ENCODE measurements at places on chromosomes 6 and 20.
A peak's percentile ranks its signal among the peaks of the same experiment; 100 is the strongest.

- peak; percentile 92 for DNase-seq
Measured at GRCh38 chr6:134925800-134926199, 24.1 kb downstream of the ALDH8A1 start.

DNA sequence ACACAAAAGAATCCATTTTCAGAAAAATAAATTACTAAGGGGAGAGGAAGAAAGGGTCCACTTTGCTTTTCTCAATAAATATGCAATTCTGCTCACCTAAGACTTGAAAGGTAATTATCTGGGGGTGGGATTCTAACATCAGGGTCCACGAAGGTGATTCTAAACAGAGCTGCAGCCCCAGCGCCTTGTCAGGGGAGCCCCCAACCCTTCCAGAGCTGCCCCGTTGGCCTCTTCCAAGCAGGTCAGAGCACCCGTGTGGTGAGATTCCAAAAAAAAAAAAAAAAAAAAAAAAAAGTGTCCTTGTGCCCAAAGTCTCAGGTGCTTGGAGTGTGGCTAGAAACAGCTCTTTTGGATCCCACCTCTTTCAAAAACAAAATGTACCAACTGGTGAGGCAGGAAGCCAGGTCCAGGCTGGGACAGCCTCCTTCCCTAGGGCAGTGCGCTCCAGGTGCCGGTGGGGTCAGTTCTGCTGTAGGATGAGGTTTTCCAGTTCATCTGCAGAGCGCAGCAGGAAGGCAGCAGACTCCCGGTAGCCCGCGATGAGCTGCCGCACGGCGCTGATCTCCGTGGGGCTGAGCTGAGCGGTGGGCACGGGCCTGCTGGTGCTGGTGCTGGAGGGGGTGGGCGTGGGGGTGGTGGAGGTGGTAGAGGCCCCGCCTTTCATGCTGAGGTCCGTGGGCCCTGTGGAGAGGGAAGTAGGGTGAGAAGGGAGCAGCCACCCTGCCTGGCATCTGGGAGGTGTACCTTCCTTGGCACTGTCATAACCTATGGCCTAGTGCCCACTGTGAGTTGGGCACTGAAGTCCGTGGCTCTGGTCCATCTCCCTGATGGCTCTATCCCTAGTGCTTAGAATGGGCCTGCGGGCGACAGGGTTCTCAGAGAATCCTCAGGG is 89.3 kb downstream of the ASXL1 start:
- DNase-seq = no peak

- no peak for DNase-seq
Measured at GRCh38 chr6:20541382-20541781, 7.1 kb downstream of the CDKAL1 start.

DNA sequence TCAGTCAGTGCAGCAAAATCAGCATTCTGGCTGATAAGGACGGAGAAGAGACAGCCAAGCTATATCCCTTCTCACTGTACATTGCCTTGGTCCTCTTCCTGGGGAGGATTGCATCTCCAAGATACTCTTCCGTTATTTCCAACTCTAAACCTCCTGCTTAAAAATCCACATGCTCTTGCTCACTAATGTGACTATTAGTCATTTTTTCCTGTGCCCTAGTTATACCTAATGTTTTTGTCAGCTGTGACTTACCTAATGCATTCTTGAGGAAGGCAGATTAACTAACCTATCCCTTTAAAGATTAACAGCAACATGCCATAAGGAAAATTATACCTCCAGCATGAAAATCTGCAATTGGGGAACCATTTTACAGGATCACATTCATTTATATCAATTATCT is 317.6 kb downstream of the BTBD9 start:
- no peak for DNase-seq

DNA sequence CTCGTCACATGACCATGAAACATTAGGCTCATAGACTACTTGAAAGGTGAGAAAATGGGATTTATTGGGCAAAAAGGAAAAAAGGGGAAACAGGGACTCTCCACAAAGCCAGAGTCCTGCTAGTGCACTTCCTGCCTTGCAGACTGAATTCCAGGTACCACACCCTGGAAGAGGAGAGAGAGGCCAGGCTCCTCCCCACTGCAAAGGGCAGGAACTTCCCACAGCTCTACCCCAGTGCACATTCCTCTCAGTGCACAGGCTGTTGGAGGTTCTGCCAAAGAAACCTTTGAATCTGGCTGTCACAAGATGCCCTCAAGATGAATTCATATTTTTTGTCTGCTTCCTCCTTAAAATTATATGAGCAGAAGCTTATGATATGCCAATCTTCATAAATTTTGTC is 920.4 kb upstream of the GJE1 start:
- DNase-seq = no peak

GRCh38 chr20:10632721-10633509 is 40.9 kb downstream of the JAG1 start:
- DNase-seq = peak; percentile 86

DNA sequence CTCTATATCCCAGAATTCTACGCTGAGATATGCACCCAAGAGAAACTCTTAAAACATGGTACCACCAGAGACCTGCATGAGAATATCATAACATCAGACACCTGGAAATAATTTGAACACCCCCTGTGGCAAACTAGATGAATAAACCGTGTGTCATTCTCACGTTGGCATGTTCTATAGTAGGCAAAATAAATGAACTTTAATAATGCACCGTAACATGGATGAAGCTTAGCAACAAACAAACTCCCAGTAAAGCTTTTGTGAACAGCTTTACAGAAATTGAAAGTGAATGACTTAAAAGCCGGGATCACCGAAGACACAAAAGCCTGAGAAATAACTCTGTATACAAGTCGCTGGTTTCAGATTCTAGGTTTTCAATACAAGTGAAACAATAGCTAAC is 1166.8 kb upstream of the CITED2 start:
- DNase-seq = peak; percentile 79

DNA sequence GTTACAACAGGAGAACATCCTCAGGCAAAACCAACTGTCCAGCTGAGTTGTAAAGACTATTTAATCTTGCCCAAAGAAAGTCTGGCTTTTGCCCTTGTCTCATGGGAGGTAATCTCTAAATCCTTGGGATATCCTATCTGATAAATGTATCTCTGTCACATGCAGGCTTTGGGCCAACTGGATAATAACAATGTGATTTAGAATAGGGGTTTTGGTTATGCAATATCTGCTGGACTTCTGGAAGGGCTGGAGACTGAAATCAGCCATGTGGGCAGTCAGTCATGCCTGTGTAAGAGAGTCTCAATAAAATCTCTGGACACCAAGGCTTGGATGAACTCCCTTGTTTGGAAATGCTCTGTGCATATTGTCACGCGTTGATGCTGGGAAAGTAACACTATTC is 56.3 kb upstream of the PRL start:
- peak; percentile 58 for DNase-seq

DNA sequence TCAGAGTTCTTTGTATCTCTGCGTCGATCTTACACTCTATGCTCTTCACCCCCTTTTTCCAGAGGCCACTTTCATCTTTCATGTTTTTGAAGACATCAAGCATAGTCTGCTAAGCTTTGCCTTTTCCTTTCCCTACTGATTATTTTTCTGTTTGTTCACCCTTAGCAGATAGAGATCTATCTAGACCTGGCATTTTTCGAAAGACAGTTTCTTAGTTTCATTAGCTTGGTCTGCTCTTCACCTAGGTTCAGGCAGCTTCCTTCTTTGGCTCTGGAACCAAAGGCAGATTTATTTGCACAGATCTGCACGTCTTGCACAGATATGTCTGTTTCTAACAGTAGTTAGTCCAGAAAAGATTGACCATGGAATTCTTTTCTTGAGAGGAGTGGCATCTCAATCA is 122.7 kb upstream of the HS3ST5 start:
- no peak for DNase-seq

DNA sequence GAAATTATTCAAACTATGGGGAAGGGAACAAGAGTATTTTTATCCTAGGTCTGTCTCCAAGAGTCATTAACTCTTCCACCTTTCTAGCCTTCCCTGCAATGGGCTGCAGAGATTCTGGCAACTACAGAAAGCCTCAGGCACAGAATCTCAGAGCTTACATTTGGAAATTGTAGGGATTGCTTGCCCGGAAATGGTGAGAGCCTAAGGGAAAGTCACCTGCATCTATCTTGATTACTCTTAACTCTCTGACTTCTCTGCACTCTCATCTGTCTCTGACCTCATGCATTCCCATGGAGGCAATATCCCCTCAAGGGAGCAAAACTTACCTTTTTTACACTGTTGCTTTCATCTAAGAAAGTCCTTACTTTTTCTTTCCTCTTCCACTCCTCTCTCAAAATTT is 513.2 kb upstream of the MARCKS start:
- DNase-seq = peak; percentile 68

GRCh38 chr20:12733811-12734210 is 275.0 kb upstream of the SPTLC3 start:
- no peak for DNase-seq

GRCh38 chr20:8720089-8720488 is 348.8 kb upstream of the PLCB4 start:
- DNase-seq = no peak

DNA sequence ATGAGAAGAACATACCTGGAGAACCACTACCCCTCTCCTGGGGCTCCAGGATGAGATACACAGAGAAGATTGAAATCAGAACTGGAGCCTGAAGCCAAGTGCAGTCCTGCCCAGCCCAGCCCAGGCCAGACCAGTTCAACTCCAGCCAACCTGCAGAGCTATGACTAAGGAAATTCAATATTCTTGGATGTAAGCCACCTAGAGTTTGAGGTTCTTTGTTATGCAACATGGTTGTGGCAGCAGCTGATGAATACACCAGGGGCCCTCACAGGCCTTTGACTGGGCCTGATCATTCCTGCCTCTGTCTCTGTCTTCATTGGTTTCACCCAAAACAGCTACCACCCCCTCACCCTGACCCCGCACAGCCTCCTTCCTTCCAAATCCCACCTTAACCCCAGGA is 167.8 kb downstream of the LRFN2 start:
- DNase-seq = no peak
